ENCODE measurements at places on chromosomes 16 and 17.
A peak's percentile ranks its signal among the peaks of the same experiment; 100 is the strongest.

DNA sequence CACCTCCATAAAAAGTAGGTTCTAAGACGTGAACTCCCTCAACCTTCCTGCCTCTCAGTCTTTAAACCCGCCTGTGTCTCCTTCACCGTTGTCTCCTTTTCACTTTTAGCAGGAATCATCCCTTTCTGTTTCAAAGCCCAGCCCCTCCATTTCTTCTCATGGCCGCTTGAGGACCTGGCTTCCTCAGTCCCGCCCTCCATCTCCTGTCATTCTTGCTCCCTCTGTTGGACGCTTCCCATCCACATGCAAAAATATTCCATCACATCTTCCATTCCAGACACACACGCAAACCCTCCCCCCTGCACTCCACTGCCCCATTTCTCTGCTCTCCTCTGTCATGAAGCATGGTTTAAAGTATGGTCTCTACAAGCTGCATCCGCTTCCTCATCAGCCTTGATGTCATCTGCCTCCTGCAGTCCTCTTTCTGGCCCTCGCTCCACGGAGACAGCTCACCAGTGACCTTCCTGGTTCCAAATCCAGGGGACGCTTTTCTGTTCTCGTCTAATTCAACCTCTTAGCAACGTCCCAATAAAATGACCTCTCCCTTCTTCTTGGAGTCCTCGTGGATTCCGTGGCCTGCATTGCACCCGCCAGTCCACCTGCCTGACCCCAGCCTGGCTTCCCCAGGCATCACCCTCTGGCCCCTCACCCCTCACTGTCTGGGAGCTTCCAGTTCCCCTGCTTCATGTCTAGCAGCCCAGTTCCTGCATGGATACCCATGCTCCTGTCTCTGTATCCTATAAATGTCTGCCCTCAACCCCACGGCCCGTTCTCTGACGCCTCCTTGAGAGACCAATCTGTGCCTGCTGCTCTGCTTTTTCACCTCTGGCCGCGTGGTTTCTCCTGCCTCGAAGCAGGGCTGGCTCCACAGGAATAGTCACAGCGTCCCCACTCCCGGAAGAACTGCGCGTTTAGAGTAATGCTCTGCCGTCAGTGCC, 26.2 kb downstream of the ANKRD40 start:
- DNase-seq: no peak

- no peak for DNase-seq
Measured at GRCh38 chr16:12182212-12182611, 205.7 kb downstream of the SNX29 start.

DNA sequence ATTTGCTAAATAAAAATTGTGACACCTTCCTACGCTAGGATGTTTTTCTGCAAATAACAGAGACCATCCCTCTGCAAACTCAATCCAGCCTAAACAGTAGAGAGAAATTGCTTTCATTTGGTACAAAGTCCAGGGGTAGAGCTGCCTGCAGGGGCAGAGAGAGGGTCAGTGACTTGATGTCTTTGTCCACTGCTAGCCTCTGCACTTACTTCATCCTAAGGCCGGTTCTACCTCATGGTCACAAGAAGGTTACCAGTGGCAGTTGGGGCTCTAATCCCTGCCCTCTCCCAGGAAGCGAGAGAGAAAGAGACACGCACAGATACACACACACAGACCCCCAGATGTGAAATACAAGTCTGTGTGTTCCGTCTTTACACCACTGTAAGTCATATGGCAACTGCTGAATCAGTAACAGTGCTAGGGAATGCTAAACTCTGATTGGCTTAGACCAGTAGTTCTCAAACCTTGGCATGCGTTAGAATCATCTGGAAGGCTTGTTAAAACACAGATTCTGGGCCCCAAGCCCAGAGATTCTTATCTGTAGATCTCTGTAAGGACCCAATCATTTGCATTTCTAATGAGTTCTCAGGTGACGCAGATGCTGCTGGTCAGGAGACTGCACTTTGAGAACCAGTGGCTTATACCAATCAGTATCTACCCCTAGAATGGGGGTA, 13.1 kb upstream of the LPCAT2 start:
- no peak for DNase-seq

DNA sequence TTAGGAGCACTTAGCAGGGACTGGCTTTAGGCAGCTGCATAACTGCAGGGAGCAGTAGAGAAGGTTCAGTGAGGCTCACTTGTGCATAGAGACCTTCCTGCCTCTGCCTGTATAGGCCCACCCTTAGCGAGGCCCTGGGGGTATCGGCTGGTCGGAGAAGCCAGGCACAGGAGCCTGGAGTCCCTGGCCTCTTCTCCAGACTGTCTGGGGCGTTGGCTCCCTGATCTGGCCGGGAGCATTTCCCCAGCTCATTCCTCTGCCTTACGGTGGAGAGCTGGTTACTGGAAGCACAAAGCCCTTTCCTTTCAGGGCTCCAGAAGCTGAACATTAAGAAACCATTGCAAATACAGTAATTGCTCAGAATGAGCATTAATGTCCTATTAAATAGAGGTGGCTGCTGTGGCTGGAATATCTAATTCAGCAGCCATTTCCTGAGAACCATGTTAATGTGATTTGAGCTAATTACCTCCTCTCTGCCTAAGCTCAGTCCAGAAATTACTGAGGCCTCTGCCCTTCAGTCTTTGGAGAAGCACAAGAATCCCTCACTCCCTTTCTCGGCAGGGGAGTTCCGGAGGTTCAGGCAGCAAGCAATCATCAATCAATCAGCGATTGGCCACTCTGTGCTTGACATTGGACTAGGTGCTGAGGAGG, 18.8 kb upstream of the TMEM220 start:
- DNase-seq: no peak

GRCh38 chr16:81585785-81586184, 141.2 kb downstream of the CMIP start:
- DNase-seq: no peak

DNA sequence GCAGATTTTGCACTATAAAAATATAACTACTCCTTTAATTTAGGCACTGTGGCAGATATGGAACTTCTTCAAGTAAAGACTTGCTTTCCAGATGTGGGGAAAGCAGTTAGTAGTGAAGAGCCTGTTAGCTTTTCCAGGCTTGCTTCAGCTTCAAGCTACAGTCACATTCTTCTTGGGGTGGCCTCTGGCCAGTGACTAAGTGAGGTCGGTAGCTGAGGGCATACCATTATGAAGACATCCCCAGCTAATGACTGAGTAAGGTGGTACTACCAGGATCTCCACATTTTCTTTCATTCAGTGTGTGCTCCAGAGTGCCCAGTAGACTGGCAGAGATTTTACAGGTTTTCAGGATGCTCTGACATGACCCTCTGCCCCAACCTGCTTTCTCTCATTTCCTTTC, 167.1 kb upstream of the KIF2B start:
- no peak for DNase-seq

GRCh38 chr16:73956587-73957494, 339.8 kb upstream of the PSMD7 start:
- peak; percentile 41 for DNase-seq

DNA sequence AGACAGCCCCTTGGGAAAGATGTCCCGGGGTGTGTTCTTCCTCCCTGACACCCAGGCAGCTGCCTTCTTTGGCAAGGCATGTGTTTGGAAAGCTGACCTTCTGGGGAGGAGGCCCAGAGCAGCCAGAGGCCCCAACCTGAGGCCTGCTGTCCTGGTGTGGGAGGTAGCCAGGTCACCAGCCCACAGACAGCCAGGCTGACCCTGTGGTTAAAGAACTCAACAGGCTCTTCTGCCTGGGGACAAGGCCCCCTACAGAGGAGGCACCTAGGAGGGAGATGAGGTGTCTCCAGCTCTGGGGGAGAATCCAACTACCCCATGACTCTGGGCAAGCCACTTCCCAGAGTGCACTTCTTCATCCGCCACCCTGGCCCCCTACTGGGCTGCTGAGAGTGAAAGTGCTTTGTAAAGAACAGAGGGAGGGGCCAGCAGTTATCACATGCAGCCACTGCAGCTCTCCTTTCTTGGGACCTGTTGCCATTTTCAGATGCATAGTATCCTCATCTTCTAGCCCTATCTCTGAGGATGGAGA, 13.1 kb upstream of the SREBF1 start:
- peak; percentile 73 for DNase-seq

DNA sequence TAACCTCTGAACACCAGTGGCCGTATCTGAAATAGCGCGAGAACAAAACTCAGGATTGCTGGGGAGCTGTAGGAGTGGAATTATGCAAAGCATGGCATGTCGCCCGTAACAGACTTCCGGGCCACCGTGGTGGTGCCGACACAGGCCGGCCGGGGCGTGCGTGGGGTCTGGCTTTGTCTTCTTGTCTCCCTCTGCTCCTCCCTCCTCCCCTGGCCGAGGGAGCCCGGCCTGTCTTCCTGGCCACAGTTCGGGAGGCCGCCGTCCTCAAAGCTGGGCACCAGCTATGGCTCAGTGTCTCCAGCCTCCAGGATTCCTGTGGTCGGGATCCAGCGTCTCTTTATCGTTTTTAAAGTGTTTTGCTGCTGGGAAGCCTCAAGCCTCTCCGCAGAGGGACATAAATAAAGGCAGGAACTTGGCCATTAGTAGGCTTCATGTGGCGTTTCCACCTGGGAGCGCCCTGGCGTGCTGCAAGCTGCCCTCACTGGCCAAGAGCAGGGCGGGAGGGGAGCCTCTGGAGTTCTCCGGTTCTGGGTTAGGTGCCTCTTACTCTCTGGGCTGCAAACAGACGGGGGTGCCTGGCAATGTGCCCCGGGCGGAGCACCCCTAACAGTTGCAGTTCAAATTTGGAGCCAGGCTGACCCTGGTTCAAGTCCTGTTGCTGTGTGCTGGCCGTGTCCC, 22.0 kb upstream of the NPTX1 start:
- no peak for DNase-seq

DNA sequence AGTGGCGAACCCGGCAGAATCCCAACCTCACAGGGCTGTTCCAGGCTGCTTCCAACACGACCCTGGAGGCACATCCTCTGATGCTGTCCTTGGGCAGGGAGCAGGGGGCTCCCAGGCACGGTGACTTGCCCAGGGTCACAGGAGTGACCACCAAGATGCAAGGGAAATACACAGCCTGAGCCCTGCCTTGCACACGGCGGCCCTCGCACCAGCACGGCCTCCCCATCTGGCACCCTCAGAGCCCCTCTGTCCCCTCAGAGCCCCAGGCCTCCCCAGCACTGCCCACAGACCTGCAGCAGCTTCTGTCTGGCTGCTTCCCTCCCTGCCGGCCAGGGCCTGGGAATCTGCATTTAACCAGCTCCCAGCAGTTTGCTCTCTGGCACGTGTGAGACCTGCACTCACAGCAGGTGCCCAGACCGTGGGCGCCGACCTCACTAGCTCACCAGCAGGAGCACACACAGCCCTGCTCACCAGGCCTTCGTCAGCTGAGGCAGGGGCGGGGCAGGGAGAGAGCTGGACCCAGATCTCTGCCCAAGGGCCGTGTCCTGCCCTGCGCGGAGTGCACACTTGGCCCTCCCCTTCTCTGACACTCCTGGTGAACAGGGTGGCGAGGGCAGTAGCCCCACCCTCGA, 29.7 kb upstream of the ZC3H18 start:
- DNase-seq: no peak

DNA sequence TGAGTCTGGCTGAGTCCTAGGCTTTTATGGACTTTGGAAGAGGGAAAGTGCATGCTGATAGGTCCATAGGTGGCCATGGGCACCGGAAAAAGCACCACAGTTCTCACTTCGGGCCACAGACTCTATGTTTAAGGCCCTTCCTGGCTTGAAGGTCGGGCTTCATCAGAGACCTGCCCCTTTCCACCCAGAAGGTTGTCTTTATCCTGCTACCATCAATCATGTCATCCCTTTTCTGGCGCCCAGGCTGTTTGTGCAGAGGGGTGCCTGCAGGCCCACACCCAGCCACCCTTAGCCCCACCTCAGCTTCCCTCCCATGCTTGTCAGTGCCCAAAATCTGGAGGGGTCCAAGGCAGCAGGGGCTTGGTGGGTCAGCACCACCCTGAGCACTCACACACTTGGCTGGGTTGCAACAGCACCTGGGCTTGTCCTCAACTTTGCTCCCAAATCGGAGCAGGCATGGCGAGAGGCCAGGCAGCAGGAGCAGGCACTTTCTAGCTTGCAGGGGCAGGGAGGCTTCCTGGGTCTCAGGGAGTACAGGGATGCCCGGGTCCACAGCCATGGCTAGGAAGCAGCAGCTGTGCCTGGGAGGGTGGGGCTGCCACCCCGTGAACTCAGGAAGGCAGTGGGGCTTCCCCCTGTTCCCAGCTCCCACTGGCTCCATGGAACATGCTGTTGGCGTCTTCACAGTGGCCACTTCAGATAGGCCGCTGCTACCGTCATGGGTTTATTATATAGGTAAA, 63.8 kb upstream of the TOM1L1 start:
- DNase-seq: no peak

- DNase-seq: no peak
Measured at GRCh38 chr16:73558219-73558618, 510.3 kb upstream of the ZFHX3 start.

GRCh38 chr17:45974916-45975630, 24.0 kb upstream of the STH start:
- DNase-seq: no peak

GRCh38 chr16:47060596-47060995, 83.1 kb downstream of the NETO2 start:
- no peak for DNase-seq

DNA sequence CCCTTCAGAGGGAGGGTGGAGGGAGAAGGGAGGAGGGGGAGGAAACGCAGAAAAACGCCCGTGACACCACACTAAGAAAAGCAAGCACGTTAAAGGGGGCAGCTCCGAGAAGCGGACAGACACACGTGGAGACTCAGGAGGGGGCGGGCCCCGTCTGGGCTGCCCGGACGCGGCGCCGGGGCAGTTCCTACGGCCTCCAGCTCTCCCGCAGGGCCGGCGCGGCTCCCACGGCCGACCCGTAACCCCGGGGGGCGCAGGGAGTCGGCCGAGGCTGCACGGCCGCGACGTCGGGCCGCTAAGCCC, 362 bp downstream of the KLHDC4 start:
- DNase-seq: no peak

GRCh38 chr17:39732586-39732985, 2.3 kb upstream of the MIEN1 start:
- DNase-seq: no peak

- no peak for DNase-seq
Measured at GRCh38 chr16:17836868-17837602, 366.3 kb upstream of the XYLT1 start.

DNA sequence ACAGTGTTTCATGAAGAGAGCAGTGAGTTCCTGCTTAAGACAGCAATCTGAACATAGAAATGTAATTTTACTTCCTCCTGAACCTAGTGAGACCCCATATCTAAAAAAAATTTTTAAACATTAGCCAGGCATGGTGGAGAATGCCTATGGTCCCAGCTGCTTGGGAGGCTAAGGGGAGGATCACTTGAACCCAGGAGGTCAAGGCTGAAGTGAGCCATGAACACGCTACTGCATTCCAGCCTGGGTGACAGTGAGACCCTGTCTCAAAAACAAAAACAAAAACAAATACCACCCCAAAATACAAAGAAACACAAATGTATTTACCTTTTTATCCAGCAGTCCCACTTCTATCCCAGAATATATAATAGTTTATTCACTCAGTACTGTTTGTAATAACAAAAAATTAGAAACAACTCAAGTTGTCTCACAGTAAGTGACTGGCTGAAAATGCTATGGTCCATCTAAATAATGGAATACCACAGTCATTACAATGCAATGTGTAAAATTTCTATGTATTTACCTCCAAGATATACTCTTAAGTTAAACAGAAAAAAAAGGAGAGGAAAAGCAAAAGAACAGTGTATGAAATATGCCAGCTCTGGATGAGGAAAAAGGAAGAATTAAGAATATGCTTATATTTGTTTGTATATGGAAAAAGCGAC, 16.3 kb downstream of the CFDP1 start:
- DNase-seq: no peak
